ENCODE measurements at places on chromosomes 6 and 20.

- no peak for DNase-seq
Measured at GRCh38 chr6:29726001-29726400, 2.8 kb downstream of the HLA-F start.

DNA sequence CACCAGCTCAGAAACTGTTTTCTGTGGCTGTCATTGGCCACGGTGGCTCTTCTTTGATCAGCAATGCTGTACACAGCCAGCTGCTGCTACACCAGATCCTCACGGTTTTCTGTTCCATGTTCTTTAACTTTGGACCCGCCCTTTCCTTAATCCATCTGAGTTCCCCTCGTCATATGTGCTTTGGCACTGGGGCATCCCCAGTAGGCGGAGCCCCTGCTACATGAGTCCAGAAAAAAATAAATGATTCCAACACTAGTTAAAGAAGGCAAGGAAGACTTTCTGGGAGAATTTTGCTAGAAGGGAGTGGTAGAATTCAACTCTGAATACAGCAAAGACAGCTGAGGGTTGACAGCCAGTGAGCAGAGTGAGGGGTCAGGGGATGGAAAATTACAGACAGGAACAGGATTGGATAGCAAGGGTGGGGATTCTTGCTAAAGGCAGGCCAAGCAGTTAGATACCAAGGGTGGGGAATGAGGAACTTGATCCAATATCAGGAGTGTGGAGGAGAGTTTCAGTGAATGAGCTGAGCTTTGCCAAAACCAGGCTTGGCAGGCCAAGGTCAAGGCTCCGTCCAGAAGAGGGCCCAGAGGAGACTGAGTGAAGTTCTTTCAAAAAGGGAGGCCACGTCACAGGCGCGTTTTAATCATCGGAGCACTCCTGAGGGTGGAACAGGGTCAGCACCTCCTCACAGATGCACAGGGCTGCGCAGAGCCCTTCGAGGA is 391.8 kb downstream of the CDH4 start:
- no peak for DNase-seq

DNA sequence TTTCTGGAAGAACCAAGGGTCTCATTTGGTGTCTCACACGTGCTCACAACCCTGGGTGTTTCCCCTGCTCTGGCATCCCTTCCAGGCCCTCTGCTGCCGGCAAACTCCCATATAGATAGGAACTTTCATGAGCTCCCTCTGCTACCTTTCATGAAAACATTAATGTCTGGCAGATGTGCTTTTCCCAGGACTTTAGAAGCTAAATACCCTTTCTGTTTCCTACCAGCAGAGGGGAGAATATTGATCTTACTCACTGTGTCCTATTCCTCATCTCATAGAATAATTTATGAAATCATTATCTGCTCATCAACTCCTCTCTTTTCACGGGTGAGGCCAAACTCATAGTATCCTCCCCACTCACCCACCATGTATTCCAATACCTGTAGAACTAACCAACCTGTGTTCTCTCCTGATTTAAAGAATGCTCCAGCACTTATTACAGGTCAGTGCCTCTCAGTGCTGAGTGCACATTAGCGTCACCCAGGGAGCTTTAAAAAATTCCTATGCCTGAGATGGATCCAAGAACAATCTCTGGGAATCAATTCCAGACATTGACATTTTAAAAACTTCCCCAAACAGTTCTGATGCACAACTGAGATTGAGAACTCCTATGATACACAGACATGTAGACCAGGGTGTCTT is 298.5 kb upstream of the JAG1 start:
- no peak for DNase-seq

DNA sequence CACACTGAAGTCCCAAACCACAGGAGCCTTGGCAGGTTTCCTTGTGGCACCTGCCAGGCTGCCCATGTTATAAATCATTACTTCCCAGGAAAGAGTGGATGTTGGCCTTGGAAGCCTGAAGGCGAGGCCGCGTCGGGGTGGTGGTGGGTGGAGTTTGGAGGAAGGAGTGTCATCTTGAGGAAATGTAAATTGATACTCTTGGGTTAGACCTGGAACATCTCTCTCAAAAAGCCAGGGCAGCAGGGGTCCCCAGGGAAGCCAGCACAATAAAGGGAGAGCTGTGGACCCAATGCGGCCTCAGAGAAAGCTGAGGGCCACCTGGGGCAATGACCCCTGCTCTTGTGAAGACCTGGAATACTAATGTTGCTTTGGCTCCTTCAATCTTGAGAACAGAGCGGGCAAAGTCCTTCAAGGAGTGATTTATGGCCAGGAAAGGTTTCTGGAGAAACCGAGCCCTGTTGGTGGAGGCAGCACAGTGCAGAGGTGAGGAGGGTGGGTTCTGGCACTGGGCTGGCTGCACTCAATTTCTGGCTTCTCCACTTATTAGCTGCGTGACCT is 26.3 kb upstream of the TRAF3IP2 start:
- DNase-seq = peak; percentile 9

DNA sequence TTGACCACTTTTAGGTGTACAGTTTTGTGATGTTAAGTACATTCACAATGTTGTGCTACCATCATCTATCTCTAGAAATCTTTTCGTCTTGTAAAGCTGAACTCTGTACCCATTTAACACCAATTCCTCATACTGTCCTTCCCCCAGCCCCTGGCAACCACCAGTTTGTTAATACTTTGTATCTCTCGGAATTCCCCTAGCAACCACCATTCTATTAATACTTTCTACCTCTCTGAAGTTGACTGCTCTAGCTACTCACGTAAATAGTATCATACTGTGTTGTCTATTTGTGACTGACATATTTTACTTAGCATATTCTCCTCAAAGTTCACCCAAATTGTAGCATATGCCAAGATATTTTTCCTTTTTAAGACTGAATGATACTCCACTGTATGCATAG is 82.3 kb upstream of the CLDN20 start:
- no peak for DNase-seq

GRCh38 chr6:70686548-70687133 is 19.0 kb downstream of the SMAP1 start:
- DNase-seq = peak; percentile 44

DNA sequence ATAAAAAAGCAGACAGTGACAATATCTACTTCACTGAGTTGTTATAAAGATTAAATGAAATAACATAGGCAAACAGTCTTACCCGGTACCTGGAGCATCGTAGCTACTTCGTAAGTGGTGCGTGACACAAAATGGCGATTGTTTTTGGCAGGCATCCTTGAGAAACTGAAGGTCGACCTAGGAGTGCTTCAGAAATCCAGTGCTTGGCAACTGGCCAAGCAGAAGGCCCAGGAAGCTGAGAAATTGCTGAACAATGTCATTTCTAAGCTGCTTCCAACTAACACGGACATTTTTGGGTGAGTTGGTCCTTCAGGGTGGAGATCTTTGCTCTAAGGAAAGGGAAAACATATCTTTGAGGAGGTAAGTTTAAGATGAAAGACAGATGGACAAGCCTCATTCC is 4.8 kb downstream of the BPIFA2 start:
- DNase-seq = no peak

- DNase-seq = no peak
Measured at GRCh38 chr6:52533491-52533890, 43.4 kb downstream of the TRAM2 start.

DNA sequence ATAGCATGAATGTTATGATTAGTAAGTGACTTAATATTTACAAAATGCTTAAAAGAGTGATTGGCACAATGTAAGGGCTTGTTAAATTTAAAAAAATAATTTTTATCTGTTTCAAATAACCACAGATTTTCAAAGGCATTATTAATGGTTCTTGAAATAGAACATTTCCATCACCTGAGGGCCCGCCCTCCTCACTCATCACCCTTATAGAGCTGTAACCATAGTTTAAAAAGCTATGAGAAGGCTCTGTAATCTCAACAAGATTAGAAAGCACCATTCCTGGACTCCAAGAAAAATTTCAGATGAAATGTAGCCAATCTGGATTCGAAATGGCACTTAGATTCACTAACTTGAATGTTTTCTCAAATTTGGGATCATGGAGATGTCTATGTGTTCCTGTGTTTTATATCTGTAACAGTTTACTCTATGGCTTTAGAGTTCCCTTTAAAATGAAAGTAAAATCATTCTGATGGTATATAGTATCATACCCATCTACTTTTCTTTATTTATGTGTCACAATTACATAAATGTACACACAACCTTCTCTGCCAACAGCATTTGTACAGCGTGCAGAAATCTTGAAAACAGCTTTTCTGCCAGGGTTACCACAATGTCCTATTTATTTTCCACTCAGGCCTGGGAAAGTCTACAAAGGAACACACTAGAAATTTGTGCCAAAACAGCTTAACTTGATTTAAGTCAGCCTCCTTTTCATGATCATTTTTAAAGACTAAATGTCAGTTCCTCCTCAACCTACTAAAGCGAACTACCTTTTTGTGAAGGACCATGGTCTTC is 207.7 kb downstream of the TBX18 start:
- no peak for DNase-seq
